ENCODE measurements at places on chromosomes 2 and 18.

DNA sequence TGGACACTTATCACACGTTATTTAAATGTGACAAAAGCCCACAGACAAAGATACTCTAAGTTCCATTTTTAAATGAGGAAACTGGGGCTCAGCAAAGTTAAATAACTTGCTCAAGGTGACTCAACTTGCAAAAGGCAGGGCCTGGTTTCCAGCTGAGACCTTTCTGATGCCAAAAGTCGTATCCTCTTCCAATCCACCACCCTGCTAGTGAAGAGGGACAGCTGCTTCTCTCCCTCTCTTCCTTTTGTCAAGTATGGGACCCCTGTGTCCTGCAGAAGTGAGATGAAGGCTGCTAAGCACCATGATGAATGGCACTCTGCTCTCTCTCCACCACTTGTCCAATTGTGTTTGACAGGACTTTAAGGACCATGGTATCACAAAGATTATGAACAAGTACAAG lies 140.9 kb downstream of the DYM start:
- no peak for DNase-seq

DNA sequence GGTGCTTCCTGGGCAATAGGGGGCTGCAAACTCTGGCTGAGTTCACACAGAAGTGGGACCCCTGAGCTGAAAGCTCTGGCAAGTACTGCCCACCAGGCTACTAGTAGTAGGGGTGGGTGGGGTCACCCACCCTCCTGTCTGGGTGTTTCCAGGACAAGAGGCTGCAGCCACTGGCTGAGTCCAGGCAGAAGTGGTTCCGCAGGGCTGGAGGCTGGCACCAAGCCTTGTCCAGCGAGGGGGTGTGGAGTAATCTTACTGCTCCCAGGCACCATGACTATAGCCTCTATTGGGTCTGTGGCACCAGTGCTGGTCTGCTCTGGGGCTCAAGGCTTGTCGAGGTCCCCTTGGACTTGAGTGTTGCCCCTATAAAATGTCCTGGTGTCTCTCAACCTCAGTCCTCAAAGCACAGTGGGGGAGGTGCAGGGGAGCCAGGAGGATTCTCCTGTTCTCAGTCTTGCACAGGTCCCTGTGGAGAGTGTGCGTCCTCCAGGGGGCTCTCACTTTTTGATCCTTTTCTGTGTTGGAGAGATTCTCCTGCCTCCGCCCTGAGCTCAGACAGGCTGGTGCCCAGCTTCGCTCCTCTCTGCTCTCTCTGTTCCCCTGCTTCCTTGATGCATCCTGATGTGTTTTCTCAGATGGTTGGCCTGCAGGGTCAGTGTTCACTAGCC lies 48.1 kb downstream of the NUP35 start:
- no peak for DNase-seq

GRCh38 chr18:74114116-74114515 lies 33.5 kb downstream of the FBXO15 start:
- no peak for DNase-seq

DNA sequence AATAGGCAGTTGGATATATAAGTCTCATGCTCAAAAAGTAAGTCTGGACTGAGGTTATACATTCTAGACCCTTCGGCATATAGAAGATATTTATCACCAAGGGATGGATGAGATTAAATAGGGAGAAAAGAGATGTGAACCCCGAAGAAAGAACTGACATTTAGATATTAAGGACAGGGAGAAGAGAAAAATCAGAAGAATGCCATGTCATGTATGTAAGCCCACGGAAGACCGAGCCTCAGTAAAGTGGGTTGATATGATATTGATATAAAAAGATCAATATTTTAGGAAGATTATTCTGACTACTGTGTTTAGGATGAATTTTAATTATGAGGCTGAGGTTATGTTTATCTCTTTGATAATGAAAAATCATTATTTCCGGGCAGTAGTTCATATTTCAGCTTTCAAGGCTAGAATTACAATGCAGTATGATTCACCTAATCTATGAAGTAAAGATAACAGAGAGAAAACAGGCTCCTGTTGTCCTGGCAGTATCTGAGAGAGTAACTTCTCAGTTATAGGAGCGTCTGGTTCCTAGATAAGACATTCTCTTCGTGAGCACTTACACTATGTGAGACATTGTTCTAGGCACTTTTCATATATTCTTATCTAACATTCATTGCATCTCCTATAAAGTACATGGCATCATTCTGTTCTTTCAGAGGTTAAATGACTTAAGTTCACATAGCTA lies 83.0 kb downstream of the UBR3 start:
- DNase-seq, result no peak

DNA sequence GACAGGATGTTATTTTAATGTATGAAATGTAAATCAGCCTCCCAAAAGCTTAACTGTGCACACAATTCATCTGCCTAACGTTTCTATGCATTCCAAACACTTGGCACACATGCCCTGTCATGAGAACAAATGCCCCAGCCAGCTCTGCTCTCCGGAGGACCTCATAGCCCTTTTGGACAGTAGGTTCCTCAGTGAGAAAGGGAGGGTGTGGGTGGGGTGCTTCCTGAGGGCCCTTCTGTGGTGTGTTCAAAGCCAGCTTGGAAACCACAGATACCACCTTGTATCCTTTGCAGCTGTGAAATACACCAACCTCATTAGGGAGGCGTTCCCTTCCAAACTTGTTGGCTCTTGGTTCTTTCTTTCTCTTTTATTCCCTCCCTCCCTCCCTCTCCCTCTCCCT lies 102.2 kb upstream of the ASB18 start:
- DNase-seq, result no peak

GRCh38 chr2:229943770-229944449 lies 21.6 kb downstream of the FBXO36 start:
- no peak for DNase-seq

DNA sequence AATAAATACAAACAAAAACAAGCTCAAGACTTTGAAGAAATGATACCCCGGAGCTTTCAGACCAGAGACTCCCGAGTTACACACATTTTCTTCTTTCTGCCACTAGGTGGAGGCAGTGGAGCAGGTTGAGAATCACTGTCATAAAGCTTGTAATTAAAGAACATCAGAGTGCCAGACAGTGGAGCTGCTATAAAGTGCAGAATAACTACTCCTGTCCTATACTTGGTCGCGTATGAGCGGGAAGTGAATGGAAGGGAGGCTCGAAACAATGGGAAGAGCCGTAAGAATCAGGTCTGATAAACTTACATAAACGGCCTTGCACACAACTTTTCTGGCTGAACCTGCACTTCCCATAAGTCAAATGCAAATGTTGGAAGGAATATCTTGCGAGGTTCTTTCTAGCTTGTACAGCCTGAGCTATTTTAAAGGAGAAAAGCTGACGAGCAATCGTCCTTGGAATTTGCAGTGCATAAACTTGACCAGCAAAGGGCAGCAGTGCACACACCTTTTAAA lies 189.0 kb downstream of the RPIA start:
- DNase-seq, result no peak

- DNase-seq, result no peak
These were observed 9.0 kb downstream of the MAB21L4 start for GRCh38 chr2:240886678-240887609.

- no peak for DNase-seq
These were observed 260.3 kb downstream of the AFF3 start for GRCh38 chr2:99881901-99882591.

DNA sequence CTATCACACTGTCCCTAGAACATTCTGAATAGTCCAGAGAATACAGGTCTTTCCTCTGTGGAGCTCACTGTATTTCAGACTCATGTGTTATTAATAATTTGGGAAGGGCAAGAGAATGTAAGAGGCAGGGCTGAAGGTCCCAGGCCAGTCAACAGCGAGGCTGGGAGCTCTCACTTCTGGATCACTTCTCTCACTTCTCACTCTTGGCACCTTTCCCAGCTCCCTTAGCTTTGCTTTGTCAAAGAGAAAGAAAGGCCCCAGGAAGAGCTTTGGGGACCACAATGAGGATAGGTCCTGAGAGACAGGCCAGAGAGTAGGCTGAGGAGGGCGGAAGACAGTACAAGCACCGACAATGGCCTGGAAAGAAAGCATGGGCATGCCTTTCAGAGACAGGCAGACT lies 11.2 kb downstream of the EFR3B start:
- no peak for DNase-seq

- no peak for DNase-seq
These were observed 94.3 kb downstream of the TWIST2 start for GRCh38 chr2:238942080-238942725.

DNA sequence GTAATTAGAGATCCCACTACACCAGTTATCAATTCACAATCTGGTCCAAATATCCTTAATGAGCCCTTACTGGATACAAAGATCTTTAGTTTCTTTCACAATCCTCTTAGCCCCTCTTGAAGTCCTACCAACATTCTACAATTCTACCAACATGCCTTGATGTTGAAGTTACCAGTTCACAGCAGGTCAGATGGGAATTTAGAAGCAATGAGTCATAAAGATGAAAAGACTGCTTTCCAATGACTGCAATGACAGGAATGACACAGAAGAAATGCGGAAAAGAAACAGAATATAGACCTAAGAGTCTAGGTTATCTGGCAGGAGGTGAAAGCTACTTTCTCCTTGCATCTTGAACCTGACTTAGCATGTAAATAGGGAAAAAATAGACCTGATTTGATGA lies 24.5 kb downstream of the RTTN start:
- peak; percentile 66 for DNase-seq

DNA sequence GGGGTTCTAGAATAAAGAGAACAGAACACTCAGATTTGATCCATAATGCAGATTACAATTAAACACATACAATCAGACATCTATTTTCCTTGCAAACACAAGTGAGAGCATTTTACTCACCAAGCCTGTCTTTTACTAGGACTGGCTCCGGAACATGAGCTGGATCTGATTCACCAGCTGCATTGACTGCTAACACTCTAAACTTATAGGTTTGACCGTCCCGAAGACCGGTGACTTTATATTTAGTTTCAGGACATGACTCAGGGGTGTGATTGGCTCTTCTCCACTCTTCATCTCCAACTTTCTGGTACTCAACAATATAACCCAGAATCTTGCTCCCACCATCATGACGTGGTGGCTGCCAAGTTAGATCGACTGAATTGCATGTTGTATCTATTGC lies 112.4 kb downstream of the PLEKHA3 start:
- DNase-seq, result no peak

- DNase-seq, result peak; percentile 20
These were observed 239.1 kb downstream of the KCNS3 start for GRCh38 chr2:18117592-18117991.

GRCh38 chr2:42195559-42195958 lies 26.4 kb downstream of the EML4 start:
- DNase-seq, result no peak

DNA sequence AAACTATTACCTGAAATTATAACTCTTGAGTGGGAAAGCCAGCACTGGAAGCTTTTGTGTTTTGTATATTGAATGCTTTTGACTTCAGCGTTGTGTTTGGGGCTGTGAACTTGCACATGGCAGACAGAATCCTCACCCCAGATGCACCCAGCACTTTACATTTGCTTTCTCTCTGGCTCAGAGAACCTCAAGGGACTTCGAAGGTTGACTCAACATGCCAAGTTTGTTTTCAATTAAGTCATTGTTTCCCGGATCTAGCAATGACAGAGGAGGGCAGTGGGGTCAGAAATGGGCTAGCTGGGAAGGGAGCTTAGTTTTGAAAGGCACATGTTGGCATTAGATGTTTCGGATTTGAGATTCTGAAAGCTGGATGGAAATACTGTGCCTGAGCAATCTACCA lies 22.4 kb downstream of the TET3 start:
- DNase-seq, result no peak

GRCh38 chr18:42980426-42980825 lies 135.1 kb downstream of the RIT2 start:
- DNase-seq, result no peak

GRCh38 chr2:198296665-198297308 lies 492.4 kb downstream of the PLCL1 start:
- no peak for DNase-seq

DNA sequence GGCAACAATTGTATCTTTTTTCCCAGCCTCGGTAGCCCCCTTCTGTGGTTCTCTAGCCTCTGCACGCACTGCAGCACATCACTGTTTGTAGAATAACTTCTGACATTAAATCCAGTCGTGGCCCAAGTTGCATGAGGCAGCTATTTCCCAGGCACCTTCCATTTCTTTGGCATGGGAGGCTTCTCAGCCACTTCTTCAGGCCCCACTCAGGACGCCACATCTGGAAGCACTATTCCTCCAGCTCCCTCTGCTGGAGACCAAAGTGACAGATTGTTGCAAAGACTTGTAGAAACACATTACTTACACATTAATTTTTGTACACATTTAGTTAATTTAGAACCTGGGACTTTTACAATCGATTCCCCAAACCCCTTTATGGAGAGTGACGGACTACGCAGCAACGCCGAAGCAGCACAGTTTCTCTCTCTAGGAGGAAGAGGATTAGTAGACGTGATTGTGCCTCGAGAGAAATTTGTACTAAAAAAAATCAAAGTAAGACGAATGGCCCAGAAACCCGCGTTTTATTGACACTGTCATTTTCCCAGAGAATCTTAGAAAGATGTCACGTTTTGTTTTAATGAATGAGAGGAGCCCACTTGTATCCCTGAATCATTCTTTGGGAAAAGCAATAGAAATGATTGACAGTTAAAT lies 57.8 kb upstream of the RGPD5 start:
- DNase-seq, result peak; percentile 42

GRCh38 chr2:170335351-170335750 lies 157.4 kb downstream of the MYO3B start:
- no peak for DNase-seq

DNA sequence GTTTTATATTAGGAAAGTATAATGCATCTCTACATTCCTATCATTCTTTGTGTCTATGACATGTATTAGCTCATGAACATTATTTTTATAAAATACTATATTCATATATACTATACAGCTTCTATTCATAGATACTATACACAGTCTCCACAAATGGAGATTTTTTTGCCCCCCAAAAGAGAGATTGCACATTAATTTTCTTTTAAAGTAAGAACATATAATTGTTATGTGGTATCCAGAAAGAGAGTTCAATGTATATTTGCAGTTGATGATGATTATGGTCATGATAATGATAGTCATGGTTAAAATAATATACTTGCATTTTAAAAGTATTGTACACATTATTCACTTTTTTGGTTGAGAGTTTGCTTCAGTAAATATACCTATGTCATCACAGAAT lies 445.3 kb downstream of the DSC3 start:
- DNase-seq, result no peak

GRCh38 chr2:237724811-237725478 lies 73.6 kb upstream of the RBM44 start:
- no peak for DNase-seq

DNA sequence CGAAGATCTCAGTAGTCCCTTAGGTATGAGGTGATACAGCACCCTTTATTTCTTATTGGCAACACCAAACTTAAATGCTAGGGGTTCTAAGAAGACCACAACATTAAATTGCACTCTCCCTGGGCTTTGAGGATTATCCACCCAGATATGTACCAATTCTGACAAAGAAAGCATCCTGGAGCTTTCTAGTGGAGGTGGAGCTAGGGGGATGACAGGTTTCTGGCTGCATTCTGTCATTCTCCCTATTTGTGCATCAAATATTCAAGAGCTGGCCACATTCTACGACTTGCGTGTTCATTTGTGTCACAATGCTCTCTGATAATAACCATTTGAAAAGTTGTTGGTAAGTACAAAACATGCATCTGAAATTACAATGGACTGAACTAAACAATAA lies 111.1 kb downstream of the CDH2 start:
- no peak for DNase-seq

- no peak for DNase-seq
These were observed 203.1 kb downstream of the INSIG2 start for GRCh38 chr2:118291251-118291880.

Data from HS-27A (cell line).